ENCODE measurements at places on chromosomes 7 and 10.

DNA sequence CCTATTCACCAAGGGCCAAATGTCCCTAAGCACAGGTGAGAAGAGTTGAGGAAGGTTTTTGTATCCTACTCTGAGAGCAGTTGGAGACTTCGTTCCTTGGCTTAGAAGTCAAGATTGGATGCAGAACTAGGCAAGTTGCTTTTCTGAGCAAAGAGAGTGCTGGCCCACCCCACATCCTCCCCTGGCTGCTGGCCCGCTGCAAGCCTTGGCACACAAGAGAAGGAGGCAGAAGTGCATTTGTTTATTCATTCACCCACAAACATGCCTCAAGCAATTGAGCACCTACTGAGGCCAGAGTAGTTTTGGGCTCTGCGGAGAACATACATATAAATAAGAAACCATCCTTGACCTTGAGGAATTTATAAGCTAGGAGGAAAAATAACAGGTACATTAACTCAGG, 318.9 kb downstream of the KCNMA1 start:
- no peak for DNase-seq

DNA sequence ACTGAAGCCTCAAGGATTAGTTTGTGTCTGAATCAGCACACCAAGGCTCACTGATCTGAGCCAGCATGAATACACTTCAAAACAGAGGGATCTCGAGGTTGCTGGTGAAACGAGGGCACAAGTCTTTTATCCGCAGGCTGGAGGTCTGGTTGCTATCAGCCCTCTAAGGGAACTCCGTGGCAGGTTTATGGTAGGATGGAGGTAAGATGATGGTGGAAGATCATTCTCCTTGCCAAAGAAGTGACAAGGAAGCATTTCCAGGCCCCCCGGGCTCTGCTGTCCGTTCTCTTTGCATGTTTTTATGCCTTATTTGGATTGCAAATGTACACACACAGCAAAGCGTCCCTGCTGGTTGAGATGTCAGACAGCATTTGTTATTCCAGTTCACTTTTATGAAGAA, 268.3 kb downstream of the ARHGAP12 start:
- no peak for DNase-seq

GRCh38 chr10:75959209-75959608, 527.8 kb downstream of the LRMDA start:
- DNase-seq: no peak

GRCh38 chr10:129756912-129757901, 206.9 kb downstream of the EBF3 start:
- DNase-seq: no peak

DNA sequence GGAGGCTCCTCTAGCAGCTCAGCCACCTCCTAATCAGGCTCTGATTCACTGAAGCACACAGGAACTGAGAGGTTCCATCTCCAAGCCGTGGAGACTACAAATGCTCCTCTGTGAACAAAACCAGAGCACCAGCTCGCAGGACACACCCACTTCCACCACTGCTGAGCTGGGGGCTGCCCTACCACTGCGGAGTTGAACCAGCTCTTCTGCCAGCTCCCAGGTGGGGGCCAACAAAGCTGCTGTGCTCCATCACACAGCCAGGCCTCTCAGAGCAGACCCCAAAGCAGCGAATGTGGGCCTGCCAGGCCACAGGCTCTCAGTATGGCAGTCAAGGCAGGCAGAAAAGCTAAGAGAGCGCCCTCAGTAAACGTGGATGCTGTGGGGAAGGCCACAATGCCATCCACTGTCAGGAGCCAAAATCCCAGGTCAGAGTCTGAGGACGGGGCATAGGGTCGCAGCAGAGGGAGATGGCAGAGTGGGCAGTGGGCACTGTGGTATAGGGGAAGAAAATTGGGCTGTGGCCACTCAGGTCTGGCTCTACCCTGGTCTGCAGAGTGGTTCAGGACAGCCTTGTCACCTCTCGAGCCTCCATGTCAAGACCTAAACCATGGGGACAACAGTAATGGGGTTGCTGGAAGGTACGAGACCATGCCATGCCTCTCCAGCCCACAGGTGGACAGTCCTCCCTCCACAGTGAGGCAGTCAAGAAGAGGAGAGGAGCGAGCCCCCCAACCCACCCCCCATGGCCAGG, 82.1 kb downstream of the GRID1 start:
- no peak for DNase-seq

GRCh38 chr7:10889266-10889898, 84.3 kb upstream of the PHF14 start:
- no peak for DNase-seq

DNA sequence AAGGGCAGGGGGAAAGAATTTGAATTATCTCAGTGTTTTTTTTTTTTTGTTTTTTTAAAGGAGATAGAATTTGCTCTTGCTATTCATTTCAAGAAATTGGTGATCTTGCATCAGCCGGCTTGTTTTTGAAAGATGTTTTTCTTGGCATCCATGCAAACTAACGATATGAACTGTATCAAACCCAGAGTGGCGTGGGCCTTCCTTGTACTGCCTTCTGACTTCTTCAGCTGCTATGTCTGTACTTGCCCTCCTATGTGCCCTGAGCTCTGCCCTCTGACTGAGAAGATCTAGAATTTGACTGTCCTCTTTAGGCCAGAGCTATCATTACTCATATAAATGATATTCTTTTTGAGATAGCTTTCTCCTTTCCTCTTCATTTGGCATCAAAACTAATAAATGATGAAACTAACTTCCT, 183.1 kb downstream of the EXOC4 start:
- no peak for DNase-seq

- DNase-seq: no peak
Measured at GRCh38 chr10:25552283-25552919, 377.6 kb downstream of the GPR158 start.

DNA sequence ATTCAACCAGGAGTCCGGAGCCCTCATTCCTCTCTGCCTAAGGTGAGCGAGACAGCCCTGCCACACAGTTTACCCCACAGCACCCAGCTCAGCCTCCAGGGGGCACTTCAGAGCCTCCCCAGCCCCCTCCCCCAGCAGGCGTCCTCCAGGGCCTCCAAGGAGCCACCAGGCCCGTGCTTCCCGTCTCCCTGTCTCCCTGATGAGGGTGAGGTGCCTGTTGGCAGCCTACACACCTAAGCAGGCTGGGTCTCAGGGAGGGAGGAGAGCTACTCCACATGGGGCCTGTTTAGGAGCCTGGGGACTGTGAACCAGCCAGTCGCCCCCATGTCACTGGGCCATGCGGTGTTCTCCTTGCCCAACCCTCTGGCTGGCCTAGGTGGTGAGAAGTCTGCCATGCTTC, 28.9 kb upstream of the TRIM8 start:
- DNase-seq: no peak

GRCh38 chr7:69928621-69929020, 330.3 kb downstream of the AUTS2 start:
- no peak for DNase-seq

- DNase-seq: no peak
Measured at GRCh38 chr7:128872394-128872824, 9.8 kb downstream of the ATP6V1F start.

- no peak for DNase-seq
Measured at GRCh38 chr7:147412109-147412508, 1178.5 kb upstream of the C7orf33 start.

- no peak for DNase-seq
Measured at GRCh38 chr7:144027070-144027469, 21.7 kb upstream of the OR2A5 start.

- DNase-seq: peak; percentile 72
Measured at GRCh38 chr10:58512491-58513187, at the start of gene BICC1. Gene BICC1, plus strand, starts transcription at chr10:58512872. Its CDS starts 272 bp downstream, at chr10:58513144.

GRCh38 chr10:5666008-5666840, at the start of gene ASB13:
Gene ASB13, minus strand, starts transcription at chr10:5666595. Its CDS starts 44 bp downstream, at chr10:5666551.
- peak; percentile 70 for DNase-seq

- no peak for DNase-seq
Measured at GRCh38 chr7:115133248-115133647, 211.4 kb downstream of the MDFIC start.

GRCh38 chr7:55150709-55151451, 132.1 kb downstream of the EGFR start:
- no peak for DNase-seq

DNA sequence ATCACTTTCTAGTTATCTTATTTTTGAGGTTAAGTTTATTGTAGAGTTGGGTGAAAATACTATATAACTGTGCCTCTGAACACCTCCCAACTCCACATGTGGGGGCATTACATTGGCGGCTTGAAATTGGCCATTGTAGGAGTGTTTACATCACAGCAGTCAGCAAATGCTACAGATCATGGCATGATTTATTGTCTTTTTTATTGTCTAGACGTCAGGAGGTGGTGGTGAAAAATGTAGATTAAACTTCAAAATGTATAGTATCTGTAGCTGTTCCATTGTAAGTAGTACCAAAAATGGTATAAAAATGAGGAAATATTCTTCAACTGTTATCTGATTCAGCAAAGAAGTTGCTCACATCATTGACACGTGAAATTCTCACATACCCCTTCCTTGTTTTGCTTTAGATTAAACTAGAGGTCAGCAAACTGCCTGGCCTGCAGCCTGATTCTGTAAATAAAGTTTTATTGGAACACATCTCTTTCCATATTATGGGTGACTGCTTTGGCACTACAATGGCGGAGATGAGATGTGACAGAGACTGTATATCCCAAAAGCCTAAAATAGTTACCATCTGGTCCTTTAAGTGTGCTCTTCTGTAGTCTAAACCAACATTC, 35.0 kb downstream of the TAF3 start:
- DNase-seq: no peak

GRCh38 chr10:27822301-27822700, 76.7 kb upstream of the MKX start:
- DNase-seq: no peak

GRCh38 chr7:118243695-118244094, 19.2 kb downstream of the ANKRD7 start:
- DNase-seq: no peak
